Muscle of leg (tissue), 16 donors: ENCODE measurements at places on chromosomes 16 and 17. TPM values are rescaled to one million over a fixed set of nuclear protein-coding genes. Genes with fewer than 3 reads are reported as not detected.

Gene ZNF821
- 8.5 TPM for total RNA-seq

Gene ODAD4
- 0.44 TPM for total RNA-seq

Gene PIRT
- 0.04 TPM for total RNA-seq

Gene IKZF3
- 0.18 TPM for total RNA-seq

Gene ENKD1
- 10.2 TPM for total RNA-seq

Gene TMEM208
- total RNA-seq = 22.3 TPM

Gene C17orf75
- 21.9 TPM for total RNA-seq

Gene UTS2R
- 2.2 TPM for total RNA-seq

Gene AGRP
- not detected for total RNA-seq

Gene CIAO3
- total RNA-seq = 18.3 TPM

Gene TEKT5
- total RNA-seq = 0.13 TPM

Gene SNX20
- 0.75 TPM for total RNA-seq

Gene CALB2
- total RNA-seq = 0.18 TPM

Gene CDH1
- 1.0 TPM for total RNA-seq

Gene GPR179
- 0.22 TPM for total RNA-seq

Gene HS3ST6
- total RNA-seq = not detected

Gene ZKSCAN2
- total RNA-seq = 5.4 TPM

Gene VPS4A
- 17.9 TPM for total RNA-seq

Gene SLC16A3
- total RNA-seq = 21.9 TPM

Gene KRTAP17-1
- total RNA-seq = not detected

Gene MT1F
- not detected for total RNA-seq

Gene MAF
- 31.3 TPM for total RNA-seq

Gene DOC2A
- 0.22 TPM for total RNA-seq

Gene NOL3
- total RNA-seq = 14.7 TPM

Gene DNAH2
- total RNA-seq = 4.6 TPM

Gene CDH13
- 47.9 TPM for total RNA-seq

Gene MRPL38
- 28.2 TPM for total RNA-seq
